ENCODE measurements at places on chromosomes 7 and 10.
A peak's percentile ranks its signal among the peaks of the same experiment; 100 is the strongest.

DNA sequence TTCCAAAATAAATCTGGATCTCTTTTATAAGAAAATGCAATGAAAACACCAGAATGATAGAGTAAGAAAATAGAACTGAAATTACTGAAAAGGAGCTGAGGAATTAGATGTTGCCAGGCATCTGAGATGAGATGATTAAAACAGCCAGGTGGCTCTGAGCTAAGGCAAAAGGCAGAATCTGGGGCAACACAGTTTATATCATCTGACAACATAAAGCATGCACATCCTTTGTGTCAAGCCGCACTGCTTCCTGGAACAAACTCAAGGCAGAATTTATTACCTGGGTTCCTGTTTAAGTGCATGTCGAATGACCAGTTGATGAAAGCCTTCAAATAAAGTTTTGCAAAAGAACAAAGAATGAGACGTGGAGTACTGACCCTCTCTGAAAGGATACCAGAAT, 247.0 kb downstream of the SNX10 start:
- no peak for DNase-seq

DNA sequence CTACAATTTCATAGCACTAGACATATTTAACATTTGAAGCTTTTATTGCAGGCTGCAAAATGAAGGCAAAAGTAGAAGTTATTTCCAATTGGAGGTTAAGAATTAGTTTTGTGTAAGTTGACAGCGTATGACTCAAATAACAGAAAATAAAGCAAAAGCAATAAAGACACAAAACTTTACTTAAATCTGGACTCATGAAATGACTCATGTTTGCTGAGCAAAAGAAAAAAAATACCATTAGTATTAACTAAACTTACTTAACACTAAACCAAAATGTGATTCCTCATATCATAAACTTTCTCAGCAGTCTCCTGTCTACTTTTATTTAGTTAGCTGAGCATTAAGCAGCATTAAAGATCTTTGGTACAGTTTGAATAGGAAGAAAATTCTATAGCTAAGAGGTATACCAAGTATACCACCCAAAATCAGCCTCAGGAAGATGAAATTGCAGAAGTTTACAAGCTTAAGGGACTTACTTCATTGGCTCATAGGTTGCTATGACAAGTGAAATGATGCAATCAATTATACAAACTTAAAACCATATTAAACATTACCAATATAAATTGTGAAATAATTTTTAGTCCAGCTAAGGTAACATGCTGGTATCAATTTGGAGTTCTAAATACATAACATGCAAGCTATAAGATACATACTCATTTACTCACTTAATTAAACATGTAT, 1131.4 kb downstream of the XPNPEP1 start:
- no peak for DNase-seq

- no peak for DNase-seq
Observed at GRCh38 chr7:55973747-55974250, 9.4 kb downstream of the NIPSNAP2 start.

- peak; percentile 32 for DNase-seq
Observed at GRCh38 chr7:30276203-30276900, 8.0 kb upstream of the ZNRF2 start.

DNA sequence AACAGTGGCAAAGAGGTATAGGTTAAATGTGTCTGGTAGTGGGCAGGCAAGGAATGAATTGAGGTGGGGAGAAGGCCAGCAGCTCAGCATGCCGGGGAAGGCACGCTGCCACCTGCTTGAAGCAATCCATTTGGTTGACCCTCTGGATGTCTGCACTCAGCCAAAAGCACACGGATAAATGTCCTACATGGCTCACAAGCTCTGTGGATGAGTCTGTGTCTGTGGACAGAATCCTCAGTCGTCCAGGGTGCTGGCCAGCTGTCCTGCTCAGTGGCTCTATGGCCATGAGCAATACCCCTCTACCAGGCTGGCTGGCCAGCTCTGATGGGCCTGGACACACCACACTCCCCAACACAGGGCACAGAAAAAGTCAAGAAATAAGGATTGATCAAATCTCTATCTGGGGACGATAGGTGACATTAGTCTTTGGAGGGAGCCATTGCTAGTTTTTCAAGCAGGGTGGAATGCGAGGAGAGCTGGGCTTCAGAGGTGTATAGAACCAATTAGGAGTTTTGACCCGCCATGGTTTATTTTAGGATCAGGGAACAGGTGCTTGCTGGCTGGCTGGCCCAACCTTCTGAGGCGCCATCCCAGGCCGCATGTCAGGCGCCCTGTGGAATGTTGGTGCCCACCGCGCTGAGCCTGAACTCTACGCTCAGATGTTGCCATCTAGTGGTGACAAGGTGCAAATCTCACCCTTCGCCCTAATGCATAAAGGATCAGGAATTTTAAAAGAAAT, 493.4 kb downstream of the TNS3 start:
- no peak for DNase-seq

- DNase-seq = no peak
Observed at GRCh38 chr7:129776362-129776722, 164.8 kb downstream of the NRF1 start.

All from activated T-helper 2 cell treated with anti-CD3 and anti-CD28 coated beads, Interferon-gamma antibody, Interleukin-2, Interleukin-4, amounts not matched to agents 10 μg/mL and 5 μg/mL and 100 μg/mL, durations not matched to agents 14 hours and 24 hours and 36 hours (primary cell).